ENCODE measurements at places on chromosomes 2 and 18.

- DNase-seq = no peak
Observed at GRCh38 chr2:102387763-102388546, 32.4 kb downstream of the IL18R1 start.

- DNase-seq = no peak
Observed at GRCh38 chr2:2253172-2254016, 77.7 kb downstream of the MYT1L start.

DNA sequence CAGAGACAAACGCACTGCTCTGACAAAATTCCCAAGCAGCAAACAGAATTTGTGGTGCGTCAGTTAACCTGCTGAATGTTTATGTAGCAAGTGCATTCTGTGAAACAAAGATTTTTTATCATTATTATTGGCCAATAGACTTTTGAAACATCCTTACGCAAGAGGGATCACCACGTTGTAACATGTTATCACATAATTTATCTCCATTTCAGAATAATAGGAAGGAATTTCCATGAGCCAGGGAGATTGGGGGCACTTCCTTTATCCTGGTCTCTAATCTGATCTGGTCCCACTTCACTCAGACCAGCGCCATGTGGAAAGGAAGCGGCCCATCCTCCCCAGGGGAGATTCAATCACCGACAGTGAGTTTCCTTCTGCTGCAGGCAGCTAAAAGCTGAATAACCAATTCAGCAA lies 166.1 kb downstream of the PID1 start:
- no peak for DNase-seq

- no peak for DNase-seq
Observed at GRCh38 chr2:48126162-48126561, 219.9 kb upstream of the FBXO11 start.

GRCh38 chr2:85064927-85065577 lies 68.1 kb upstream of the TCF7L1 start:
- DNase-seq = no peak

DNA sequence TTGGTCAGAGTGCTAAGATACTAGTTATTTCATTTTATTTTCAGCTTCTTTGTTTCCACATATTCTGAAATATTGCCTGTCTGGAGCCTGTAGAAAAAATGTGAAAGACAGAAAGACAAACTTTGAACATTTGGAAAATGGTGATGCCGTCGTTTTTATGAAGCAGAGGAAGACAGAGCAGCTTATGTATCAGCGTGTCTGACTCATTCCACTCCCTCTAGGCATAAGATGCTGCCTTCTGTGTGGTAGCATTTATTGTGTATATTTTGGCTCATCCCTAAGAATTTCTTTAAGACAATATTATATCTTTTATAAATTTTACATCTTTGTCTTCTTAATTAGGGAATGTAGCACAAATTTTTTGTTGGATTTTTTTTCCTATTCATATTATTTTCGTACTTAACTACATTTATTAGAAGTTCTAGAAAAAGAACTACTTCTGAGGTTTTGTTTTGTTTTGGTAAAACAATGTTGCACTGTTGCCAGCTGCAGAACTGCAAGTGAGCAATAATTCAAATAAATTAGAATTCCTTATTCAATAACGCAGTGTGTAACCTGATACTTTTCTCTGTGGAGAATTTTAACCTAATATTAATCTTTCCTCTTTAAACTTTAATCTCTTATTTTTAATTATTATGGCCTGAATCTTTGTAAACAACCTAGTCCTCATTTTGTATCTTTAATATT lies 300.4 kb downstream of the ZNF407 start:
- DNase-seq = no peak

DNA sequence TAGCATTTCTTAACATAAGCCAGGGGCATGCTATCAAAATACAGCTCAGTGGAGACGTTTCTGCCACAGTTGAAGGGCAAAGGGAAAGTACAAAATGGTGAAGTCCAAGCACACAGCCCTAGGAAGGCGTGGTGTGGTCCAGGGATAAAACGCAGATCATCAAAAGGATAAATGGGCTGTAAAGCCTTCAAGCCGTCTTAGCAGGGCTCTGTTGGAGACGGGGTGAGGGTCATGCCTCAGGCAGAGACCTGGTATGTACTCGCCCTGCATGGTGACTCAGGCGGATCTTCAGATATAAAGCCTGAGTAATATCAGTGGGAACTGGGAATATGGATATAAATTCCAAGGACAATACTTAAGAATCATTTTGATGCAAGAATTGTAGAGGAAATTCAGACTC lies 61.2 kb downstream of the NGEF start:
- no peak for DNase-seq

DNA sequence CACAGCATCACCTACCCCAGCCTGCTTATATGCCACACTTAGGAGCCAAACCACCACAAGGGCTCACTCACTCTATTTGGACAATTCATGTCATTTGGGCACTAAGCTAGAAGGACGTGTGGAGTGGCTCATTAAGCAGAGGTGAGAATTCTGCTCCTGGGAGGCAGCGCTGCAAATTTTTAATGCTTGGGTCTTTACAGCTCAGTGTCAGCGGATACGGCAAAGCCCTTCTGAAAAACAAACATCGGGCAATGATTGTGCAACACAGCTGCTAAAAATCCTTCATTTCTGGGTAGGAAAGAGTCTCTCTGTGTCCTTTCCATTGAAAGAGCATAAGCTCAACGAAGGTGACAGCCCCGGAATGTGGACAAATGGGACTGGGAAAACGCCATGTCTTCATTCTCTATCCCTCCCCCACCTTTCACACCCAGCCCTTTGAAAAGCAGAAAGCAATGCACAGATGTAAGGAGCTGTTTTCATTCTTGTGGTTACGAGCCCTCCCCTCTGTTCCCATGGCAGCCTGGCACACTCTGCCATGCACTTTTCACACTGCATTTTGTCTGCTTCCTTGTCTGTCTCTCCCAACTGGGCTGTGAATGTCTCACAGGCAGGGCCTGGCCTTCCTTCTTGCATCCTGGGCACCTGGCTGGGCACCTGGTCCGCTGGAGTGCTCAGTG lies 16.0 kb downstream of the TMEM177 start:
- peak; percentile 15 for DNase-seq

DNA sequence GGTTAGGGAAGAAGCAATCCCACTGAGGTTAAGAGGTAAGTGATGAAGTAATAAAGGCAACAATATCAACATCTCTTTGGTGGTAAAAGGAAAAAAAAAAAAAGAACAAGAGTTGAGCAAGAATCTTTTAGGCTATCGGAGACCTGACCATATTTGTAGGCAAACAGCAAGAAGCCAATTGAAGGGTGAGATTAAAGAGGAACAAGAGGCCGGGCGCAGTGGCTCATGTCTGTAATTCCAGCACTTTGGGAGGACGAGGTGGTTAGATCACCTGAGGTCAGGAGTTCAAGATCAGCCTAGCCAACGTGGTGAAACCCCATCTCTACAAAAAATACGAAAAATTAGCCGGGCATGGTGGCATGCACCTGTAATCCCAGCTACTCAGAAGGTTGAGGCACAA lies 11.3 kb downstream of the VPS54 start:
- DNase-seq = no peak

DNA sequence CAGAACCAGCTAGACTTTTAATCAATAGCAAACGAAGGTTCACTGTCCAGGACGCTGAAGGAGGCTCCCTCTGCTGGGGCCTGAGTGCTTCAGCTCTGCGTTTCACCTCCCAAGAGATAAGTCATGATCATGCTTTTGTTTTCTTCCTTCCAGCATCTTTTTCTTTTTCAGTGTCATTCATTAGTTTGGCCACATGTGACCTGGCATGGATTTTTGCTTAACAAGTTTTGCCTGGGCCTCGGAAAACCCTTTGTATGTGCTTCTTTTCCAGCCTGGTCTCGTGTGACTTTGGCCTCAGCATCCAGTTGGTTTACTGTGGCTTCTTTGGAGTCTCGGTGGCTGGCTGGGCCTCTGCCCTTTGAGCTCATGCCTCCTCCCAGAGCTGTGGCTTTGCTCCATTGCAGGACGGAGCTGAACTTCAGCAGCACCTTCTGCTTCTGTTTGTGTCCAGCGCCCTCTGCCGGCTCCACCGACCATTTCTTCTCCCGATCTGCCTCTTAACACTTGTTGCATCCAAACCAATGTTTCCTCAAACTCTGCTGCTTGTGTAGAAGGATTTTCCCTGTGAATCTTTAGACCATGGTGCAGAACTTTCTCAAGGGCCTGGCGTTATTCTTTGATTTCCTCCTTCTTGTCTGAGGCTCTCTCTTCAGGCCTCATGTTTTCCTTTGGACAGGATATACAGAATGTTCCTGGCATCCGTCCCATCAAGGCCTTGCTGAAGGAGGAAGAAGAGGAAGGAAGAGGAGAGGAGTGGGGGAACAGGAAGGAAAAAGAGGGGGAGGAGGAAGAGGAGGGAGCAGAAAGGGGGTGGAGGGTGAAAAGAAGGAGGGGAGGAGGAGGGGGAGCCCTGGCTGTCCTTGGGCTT lies 23.6 kb upstream of the HES6 start:
- DNase-seq = peak; percentile 80

DNA sequence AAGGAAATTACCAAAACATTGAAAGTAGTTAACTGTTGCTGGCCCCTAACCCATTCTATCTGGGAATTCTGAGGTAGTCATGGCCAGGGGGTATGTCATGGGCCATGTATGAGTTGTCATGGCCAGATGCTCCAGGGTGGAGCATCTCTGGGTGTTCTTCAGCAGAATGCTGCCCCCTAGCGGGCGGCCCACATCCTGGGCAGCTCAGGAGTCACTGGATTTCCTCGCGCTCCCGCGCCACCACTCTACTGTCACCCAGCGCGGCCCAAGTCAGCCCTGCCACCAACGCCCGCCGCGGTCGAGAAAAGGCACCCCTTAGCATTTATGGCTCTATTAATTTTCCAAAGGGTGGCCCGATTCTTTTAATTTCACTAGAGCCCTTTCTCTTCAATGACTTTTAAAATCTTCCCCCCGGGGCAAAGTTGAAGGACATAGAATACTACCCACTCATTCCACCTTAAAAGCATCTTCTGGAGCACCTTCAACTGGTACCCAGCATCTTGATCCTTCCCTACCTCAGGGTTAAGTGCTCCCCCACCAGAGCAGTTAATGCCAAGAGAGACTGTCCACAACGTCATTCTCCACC lies 41.6 kb downstream of the PKDCC start:
- no peak for DNase-seq

DNA sequence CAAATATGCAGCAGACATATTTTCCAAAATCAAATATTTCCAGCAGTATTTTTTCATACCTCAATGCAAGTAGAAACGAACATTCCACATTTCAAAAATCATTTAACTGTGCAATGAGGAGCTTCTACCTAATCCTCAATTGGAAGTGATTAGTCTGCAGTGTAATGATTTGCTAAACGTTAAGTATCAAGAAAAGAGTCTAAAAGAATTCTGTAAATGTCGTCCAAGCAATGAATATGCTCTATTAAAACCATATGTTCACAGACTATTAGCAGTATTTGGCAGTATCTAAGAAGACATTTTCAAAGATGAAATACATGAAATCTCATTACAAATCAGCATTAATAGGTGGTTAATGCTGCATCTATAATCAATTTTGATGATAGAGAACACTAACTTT lies 15.9 kb downstream of the DYM start:
- no peak for DNase-seq

- no peak for DNase-seq
Observed at GRCh38 chr2:132824716-132825115, 154.7 kb upstream of the LYPD1 start.

GRCh38 chr2:100754951-100755350 lies 65.0 kb upstream of the NPAS2 start:
- DNase-seq = no peak

- no peak for DNase-seq
Observed at GRCh38 chr2:57542081-57542480, 504.5 kb upstream of the VRK2 start.

DNA sequence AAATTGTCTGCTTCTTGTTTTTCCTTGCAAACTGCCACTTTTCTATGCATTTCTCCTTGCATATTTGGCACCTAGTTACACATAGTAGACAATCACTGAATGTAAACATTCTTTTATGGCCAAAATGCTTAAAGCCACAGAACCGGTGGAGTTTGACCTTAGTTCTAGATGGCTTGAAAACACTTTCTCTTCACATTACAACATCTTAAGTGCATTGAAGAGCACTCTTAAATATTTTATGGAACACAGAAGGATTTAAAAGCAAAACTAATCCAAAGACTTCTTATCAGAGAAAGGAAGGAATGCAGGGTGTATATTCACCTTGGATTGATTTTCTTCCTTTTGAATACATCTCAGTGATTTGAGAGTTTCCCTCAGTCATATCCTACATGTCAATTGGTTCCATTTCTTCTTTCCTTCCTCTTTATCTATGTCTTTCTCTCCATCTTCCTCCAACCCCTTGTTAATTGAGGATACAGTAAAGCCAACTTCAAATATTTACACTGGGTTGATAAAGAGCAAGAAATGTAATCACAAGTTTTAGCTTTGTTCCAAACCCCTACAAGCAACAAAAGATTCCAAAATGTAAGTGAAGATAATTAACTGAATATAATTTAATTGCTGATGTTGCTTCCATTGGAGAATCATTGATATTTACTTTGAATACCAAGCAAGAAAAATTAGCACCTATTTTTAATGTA lies 548.0 kb downstream of the CNTNAP5 start:
- DNase-seq = no peak
